Hematopoietic multipotent progenitor cell treated with erythropoietin and hydrocortisone succinate and interleukin-3 and kit ligand, for 8 days (in vitro differentiated cells): ENCODE measurements at places on chromosomes 7 and 10.

- no peak for DNase-seq
Measured at GRCh38 chr7:31343516-31344305, 3.2 kb upstream of the NEUROD6 start.

- no peak for DNase-seq
Measured at GRCh38 chr7:143351574-143351973, 10.9 kb downstream of the FAM131B start.

DNA sequence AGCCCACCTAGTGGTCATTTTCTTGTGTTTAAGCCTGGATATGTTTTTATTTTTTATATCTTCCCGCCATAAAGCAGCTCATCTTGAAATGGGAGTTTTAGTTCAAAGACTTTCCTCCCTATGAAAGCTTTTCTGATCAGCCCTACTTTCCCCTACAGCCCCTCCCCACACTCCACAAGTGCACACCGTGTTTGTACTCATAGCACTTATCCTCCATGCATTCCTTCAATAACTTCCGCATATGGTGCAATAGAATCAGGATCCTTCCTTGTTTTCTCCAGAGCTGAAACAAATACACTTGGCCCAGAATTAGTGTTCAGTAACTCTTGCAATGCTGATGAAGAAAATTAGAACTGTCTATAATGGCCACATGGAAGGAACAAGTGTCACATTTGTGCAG, 235.9 kb downstream of the KCNMA1 start:
- no peak for DNase-seq

- no peak for DNase-seq
Measured at GRCh38 chr7:19275000-19275399, 129.8 kb upstream of the FERD3L start.

GRCh38 chr7:29090836-29091601, 55.3 kb downstream of the CPVL start:
- DNase-seq = no peak

GRCh38 chr10:74451127-74451829, 300.3 kb downstream of the ADK start:
- no peak for DNase-seq

DNA sequence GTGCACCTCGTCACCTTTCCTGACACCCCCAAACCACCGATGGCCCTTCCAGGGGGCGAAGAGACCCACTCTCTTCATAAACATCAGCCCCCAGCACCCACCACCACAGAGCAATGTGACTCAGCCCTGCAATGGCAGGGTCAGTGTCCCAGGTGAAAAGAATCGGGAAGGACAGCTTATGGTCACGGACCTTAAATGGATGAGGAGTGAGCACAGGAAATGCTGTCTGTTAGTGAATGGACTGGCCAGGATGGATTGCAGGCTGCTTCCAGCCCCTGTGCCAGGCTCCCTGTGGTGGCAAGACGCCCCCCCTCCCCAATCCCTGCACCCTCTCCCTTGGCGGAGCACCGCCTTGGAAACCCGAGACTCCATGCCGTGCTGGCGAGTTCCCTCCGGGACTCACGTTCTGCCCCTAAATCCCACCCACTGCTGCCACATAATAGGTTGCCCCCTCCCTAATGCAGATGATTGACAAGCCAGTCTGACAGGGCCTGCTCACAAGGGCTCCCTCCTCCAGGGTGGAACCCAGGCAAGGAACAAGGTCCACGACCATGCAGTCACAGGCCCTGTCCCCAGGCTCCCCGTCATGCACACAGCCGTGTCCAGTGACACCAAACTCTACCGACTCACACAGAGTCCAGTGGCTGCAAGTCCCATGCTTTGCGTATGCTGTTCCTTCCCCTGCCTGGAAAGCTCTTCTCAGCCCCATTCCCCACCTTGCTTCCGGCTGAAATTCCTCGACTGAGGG, 7.3 kb downstream of the ASB13 start:
- DNase-seq = no peak
